ENCODE measurements at places on chromosomes 12 and 14. TPM values are rescaled to one million over a fixed set of nuclear protein-coding genes. Genes with fewer than 3 reads are reported as not detected.
A peak's percentile ranks its signal among the peaks of the same experiment; 100 is the strongest.

The TMPRSS12 gene
- polyA plus RNA-seq = not detected

The EPYC gene
- not detected for polyA plus RNA-seq

The GLT1D1 gene
- 14.6 TPM for polyA plus RNA-seq

The CLMN gene
- 8.2 TPM for polyA plus RNA-seq

GRCh38 chr14:104856869-104857860, 7.9 kb upstream of the CEP170B start:
- H3K4me3 ChIP-seq = no peak overlapping the region
- H3K36me3 ChIP-seq = no peaks in the 10 kb centered on the region
- DNase-seq = no peak
- H3K4me1 ChIP-seq = no peaks in the 10 kb centered on the region
- no peak overlapping the region for H3K27ac ChIP-seq

DNA sequence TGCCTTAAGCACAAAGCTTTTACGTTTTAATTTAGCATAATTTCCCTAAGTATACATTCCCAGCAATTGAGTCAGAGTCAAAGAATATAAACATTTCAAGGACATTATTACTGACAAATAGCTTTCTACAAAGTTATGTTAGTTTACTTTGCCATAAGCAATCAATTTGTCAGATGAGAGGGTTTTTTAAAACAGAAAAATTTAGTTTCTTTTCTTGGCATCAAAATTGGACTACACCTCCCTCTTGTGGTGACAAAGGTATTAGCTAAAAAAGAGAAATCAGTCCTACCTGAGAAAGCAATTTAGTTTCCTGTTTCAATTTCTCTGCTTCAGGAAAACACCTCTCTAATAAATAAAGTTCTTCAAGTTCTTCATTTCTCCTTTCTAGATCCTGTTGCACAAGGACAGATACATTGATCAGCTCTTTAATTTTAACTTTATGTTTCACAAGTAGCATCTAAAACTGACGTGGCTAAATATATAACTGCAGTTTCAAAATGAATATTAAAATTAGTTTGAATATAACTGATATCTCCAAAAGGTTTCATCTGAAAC, 39.9 kb downstream of the DNAI7 start:
- peak overlapping the region; percentile 35 for H3K4me3 ChIP-seq
- H3K4me1 ChIP-seq = peaks cover 4% of the 10 kb centered on the region
- no peaks in the 10 kb centered on the region for H3K27me3 ChIP-seq
- H3K36me3 ChIP-seq = no peaks in the 10 kb centered on the region
- no peak for DNase-seq

DNA sequence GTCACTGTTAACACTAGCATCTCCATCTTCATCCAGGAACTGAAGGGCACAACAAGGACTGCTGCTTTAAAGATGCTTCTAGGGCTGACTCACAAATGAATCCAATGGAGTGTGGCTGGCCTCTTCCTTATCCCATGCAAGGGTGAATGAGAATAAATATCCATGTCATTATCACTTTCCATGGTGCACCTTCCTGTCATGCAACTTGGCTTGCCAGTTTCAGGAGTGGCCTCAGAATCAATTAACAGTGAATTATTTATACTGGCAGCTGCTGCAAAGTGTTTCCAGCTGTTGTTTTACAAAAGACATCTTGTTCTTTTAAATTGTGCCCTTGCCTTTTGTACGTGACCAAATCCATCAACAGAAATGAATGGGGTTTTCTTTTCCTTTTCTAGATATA, 499.3 kb upstream of the TMEM132C start:
- peaks cover 3% of the 10 kb centered on the region for H3K27me3 ChIP-seq
- no peaks in the 10 kb centered on the region for H3K4me1 ChIP-seq
- no peak overlapping the region for H3K4me3 ChIP-seq
- no peak overlapping the region for H3K27ac ChIP-seq

DNA sequence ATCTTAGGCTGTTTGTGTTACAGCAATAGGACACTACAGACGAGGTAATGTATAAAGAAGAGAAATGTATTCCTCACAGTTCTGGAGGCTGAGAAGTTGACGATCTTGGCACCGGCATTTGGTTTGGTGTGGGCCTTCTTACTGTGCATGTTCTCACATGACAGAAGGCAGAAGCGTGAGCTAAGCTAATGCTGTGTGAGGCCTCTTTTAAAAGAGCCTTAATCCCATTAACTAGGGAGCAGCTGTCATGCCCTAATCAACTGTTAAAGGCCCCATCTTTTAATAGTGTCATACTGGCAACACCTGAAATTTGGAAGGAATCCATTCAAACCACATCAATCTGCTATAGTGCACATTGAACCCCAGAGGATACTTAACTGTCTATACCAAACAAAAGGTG, 992.9 kb downstream of the GALC start:
- H3K27me3 ChIP-seq = no peaks in the 10 kb centered on the region
- no peak overlapping the region for H3K4me3 ChIP-seq
- H3K27ac ChIP-seq = no peak overlapping the region
- H3K36me3 ChIP-seq = no peaks in the 10 kb centered on the region
- no peaks in the 10 kb centered on the region for H3K4me1 ChIP-seq
- DNase-seq = no peak

DNA sequence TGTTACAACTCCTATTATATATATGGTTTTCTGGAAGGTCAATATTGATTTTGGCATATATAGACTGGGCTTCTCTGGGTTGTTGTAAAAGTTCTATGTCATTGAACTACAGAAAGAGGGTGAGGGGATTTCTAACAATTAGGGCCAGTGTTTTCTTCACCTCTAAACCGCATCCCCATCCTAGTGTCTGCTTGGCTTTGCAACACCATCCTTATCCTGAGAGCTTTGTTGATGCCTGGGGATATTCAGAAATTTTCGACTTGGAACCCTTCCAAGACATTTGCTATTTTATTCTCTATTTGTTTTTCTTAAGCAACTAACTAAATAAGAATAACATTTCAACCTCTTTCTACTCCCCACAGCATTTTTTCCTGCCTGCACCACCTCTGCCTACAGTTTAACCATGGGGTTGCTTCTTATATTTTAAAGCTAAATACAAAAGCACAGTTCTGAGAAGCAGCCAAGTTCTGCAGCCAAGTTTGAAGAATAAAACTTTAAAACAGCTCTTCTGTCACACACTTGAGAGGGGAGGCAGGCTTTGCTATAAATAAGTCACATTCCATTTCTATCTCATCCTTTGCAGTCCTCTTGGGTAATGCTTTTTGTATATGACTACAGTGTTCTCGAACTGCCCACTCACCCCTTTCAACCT, 53.4 kb downstream of the RGS6 start:
- DNase-seq = no peak
- H3K4me3 ChIP-seq = no peak overlapping the region
- no peaks in the 10 kb centered on the region for H3K4me1 ChIP-seq
- H3K36me3 ChIP-seq = no peaks in the 10 kb centered on the region

DNA sequence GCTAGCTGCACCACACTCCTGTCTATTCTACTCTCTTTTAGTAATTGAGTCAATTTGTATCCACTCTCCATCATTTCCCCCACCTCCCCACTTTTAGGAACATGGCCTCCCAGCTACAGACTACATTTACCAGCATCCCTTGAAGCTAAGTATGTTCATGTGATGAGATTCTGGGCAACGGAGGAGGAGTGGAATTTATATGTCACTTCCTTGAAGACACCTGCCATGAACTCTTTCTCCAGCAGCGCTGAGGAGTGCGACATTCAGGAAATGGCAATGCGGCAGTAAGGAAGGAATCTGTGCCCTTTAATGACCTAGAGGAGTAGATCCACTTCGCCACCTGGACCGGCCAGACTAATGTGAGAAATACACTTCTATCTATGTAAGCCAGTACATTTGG, 243.7 kb upstream of the DIO2 start:
- H3K4me1 ChIP-seq = no peaks in the 10 kb centered on the region
- no peaks in the 10 kb centered on the region for H3K27me3 ChIP-seq
- no peak overlapping the region for H3K4me3 ChIP-seq
- H3K36me3 ChIP-seq = no peaks in the 10 kb centered on the region
- DNase-seq = no peak
- H3K27ac ChIP-seq = no peak overlapping the region

- no peak overlapping the region for H3K27ac ChIP-seq
- H3K27me3 ChIP-seq = no peaks in the 10 kb centered on the region
- DNase-seq = no peak
- no peak overlapping the region for H3K4me3 ChIP-seq
These were observed 4.1 kb upstream of the FIGNL2 start for GRCh38 chr12:51852404-51853137.

DNA sequence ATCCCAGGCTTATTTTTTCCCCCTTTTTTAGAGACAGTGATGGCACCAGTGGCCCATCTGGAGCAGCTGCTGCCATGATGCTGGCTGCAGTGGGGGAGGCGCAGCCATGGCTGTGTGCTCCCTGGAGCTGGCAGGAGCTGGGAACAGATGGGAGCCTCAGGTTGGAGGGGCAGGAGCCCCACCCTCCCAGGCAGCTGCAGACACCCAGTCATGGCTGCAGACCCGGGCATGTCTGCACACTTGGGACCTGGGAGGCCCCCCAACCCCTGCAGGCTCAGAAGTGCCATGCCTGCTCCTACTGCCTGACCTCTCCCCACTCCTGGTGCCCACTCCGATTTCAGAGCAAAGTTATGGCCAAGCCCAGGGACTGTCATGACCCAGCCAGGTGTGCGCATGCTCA, 25.1 kb downstream of the CDKL1 start:
- H3K36me3 ChIP-seq = no peaks in the 10 kb centered on the region
- no peaks in the 10 kb centered on the region for H3K27me3 ChIP-seq
- no peak overlapping the region for H3K27ac ChIP-seq

GRCh38 chr12:109910969-109911348, 10.9 kb downstream of the TCHP start:
- H3K36me3 ChIP-seq = peaks cover 26% of the 10 kb centered on the region
- H3K27ac ChIP-seq = no peak overlapping the region
- H3K27me3 ChIP-seq = no peaks in the 10 kb centered on the region
- no peak overlapping the region for H3K4me3 ChIP-seq
- DNase-seq = no peak

GRCh38 chr14:95609398-95609990, 74.6 kb downstream of the GLRX5 start:
- H3K4me1 ChIP-seq = no peaks in the 10 kb centered on the region
- no peak overlapping the region for H3K27ac ChIP-seq
- peak; percentile 35 for DNase-seq
- no peak overlapping the region for H3K4me3 ChIP-seq
- no peaks in the 10 kb centered on the region for H3K36me3 ChIP-seq

GRCh38 chr12:87025976-87026375, 769.8 kb upstream of the MGAT4C start:
- no peaks in the 10 kb centered on the region for H3K36me3 ChIP-seq
- no peak overlapping the region for H3K27ac ChIP-seq
- H3K4me3 ChIP-seq = no peak overlapping the region
- DNase-seq = no peak
- no peaks in the 10 kb centered on the region for H3K4me1 ChIP-seq

DNA sequence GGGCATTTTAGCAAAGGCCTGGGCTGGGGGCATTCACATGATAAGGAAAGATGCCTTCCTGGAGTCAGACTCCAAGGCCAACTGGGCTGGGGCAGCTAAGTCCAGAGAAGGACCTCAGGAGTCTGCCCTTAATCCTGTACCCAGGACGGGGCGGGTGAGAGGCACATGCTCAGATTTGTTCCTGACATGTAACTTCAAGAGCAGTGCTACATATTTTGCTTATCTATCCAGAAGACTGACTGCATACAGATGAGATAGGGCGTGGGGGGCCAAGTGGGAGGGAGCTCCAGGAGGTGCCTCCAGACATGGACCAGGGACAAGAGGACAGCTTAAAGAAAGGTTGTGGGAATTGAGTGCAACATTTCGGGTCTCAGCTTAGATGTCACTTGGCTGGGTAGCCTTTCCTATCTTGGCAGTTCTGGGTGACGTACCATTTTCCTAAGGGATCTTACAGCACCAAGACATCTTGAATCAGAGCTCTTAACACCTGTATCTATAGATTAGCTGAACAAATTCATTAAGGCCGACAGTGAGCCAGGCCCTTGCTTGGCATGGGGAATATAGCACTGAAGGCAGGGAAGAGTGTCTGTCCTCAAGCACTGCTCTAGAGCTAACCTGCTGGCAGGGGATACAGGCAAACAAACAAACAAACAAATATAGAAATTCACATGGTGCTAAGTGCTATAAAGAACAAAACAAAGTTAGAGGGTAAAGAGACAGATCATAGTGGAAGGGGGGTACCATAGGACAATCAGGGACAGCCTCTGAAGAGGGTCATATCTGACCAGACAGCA, 61.2 kb downstream of the PTPN21 start:
- peaks cover 15% of the 10 kb centered on the region for H3K36me3 ChIP-seq
- H3K4me1 ChIP-seq = no peaks in the 10 kb centered on the region
- no peaks in the 10 kb centered on the region for H3K27me3 ChIP-seq
